Lung (tissue), 17 donors: ENCODE measurements at places on chromosomes 2 and 18. TPM values are rescaled to one million over a fixed set of nuclear protein-coding genes. Genes with fewer than 3 reads are reported as not detected.

- DNase-seq: no peak
Observed at GRCh38 chr18:78587096-78587495, 392.5 kb upstream of the SALL3 start.

GRCh38 chr2:134458473-134458853 is 204.6 kb downstream of the MGAT5 start:
- DNase-seq: no peak

GRCh38 chr2:218979846-218980734 is 4.9 kb downstream of the FEV start:
- DNase-seq: peak; percentile 74

GRCh38 chr2:207252979-207253645 is 87.4 kb upstream of the KLF7 start:
- no peak for DNase-seq

Gene ADD2
- 0.35 TPM for polyA plus RNA-seq

- no peak for DNase-seq
Observed at GRCh38 chr2:167860082-167860481, 387.3 kb downstream of the STK39 start.

Gene BOLL
- polyA plus RNA-seq: not detected

- DNase-seq: no peak
Observed at GRCh38 chr2:228017784-228018183, 146.4 kb downstream of the DAW1 start.

Gene ALS2
- polyA plus RNA-seq: 6.1 TPM

Gene IHH
- 0.55 TPM for polyA plus RNA-seq

DNA sequence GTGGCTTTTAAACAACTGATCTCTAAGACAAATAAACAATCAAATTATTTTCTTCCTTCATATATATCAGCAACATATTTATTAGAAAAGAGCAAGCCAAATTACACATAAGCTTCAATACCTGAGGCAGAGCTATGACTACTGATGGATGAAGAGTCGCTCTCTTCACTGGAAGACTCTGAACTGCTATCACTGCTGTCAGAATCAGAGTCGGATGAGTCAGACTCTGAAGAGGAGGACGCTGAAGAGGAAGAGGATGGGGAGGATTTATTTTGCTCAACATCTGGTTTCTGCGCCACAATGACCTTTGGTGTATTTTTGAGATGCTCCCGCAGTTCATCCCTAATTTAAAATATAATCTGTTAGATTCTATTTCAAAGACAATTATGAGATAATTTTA is 56.7 kb downstream of the CWC22 start:
- DNase-seq: no peak

- no peak for DNase-seq
Observed at GRCh38 chr2:100615886-100616285, 53.1 kb downstream of the PDCL3 start.

- DNase-seq: no peak
Observed at GRCh38 chr18:62464266-62464665, 58.6 kb upstream of the ZCCHC2 start.

DNA sequence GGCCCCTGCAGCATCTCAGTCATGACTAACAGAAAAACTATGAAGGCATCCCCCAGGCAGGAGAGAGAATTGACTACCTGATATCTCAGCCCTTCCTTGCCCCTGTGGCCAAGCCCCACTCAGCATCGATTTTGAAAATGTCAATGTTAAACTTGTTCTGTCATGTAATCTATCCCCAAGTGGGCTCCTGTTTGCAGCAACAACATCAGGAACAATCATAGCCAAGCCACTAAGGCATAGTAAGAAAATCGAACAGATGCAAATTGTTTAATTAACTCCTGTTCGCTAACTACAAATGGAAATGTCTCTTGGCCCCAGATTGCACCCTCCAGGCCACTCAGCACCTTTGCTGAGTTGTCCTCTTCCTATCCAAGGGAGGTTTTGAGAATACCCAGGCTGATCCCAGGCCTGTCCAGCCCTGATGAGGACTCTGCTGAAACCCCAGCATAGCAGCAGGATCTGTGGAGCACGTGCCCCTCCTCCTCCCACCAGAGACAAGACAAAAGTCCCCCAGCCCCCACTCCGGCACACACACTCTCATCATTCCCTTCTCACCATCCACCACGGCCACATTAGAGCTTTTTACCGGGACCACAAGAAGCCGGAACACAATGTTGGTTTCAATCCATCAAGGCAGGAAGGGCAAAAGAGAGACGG is 150.1 kb downstream of the TNS1 start:
- DNase-seq: no peak

DNA sequence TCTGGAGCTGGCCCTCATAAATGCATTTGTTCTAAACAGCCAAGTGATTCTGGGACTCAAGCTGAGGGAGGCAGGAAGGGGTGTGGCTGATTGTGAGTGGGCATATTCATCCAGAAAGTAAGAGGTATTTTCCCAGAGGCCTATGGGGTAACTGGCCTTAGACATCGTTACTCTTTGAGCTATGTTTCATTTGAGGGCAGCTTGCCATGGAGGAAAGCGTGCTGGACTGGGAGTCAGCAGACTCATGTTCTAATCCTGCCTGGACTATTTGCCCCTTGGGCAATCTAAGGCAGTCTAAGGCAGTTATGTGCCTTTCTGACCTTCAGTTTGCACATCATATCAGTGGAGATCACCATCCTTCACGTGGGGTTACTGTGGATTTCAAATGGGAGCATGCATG is 93.5 kb upstream of the SLC14A2 start:
- DNase-seq: no peak

- peak; percentile 83 for DNase-seq
Observed at GRCh38 chr18:11947214-11948191, 33.8 kb upstream of the IMPA2 start.

Gene ZC3H15
- 39.8 TPM for polyA plus RNA-seq

GRCh38 chr2:159712143-159712928 is at the start of gene MARCHF7:
MARCHF7 (plus strand) TSS chr2:159712506; CDS start chr2:159729023, 16,517 bp downstream.
- peak; percentile 97 for DNase-seq

DNA sequence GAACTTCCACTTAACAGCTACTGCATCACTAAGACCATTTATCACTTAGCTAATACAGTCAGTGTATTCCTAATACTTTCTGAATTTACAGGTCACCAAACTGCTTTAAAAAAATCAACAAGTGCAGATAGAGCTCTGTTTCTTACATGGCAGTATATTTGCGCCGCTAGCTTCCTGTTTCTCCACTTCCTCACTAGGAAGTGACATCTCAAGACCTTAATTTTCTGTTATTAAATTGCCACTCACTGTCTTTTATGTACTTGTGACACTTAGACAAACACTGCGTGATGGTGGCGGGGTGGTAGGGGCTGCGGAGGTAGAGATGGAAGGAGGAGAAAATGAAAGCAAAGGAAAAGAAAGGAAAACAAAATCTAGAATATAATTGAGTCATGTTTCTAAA is 53.7 kb upstream of the CRIM1 start:
- no peak for DNase-seq

DNA sequence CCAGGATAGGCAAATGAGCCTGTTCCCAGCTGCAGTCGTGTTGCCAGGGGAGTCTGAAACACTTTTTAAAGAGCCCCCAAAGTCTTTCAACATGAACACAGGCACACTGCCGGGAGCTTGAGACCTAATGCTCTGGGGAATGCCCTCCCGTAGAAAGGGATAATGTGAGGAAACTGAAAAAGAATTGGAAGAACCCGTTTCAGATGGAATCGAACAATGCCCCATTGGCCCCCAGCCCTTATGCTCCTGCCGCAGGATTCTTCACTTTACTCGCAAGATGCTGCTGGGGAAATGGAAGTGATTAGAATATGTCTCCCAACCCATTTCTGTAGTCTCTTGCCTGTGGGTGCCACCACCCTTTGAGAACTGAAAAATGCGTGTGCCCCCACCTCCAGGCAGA is 136.3 kb upstream of the GATA6 start:
- no peak for DNase-seq

Gene PGAP1
- 2.6 TPM for polyA plus RNA-seq

DNA sequence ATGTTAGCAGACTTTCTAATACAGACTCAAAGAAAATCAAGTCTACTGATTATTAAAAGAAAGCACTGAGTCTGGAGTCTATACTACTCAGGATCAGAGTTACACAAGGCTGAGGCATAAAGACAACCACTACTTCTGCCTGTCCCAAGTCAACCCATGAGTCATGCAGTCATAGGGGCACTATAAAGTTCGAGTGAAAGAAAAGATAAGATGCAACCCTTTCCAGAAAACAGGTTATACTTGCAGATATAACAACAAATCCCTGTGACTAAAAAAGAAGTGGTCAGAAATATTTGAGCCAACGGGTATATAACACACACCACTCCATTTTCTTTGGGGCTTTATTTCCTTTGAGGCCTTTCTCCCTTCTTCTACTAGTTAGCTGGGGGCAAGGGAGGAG is 18.6 kb upstream of the SCRN3 start:
- no peak for DNase-seq

- DNase-seq: peak; percentile 13
Observed at GRCh38 chr2:61707984-61708852, 145.6 kb downstream of the FAM161A start.

DNA sequence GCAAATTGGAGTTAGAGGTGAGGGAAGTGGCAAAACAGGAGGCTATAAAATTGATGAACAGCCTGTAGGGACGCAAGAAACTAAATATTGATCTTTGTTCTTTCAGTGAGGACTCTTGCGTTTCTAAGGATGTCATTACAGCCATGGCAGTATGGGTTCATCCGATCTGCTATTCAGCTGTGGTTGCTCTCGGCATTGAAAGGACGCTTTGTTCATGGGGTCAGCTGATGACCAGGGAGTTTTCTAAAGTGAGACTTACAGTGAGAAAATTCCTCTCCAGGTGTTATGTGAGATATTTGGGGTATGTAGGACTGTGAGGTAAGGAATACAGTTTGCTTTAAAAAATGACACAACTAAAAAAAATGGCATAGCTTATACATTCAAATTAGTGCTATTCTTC is 52.7 kb upstream of the PELI1 start:
- DNase-seq: no peak

Gene OTX1
- 0.39 TPM for polyA plus RNA-seq

Gene RAD51AP2
- polyA plus RNA-seq: not detected

DNA sequence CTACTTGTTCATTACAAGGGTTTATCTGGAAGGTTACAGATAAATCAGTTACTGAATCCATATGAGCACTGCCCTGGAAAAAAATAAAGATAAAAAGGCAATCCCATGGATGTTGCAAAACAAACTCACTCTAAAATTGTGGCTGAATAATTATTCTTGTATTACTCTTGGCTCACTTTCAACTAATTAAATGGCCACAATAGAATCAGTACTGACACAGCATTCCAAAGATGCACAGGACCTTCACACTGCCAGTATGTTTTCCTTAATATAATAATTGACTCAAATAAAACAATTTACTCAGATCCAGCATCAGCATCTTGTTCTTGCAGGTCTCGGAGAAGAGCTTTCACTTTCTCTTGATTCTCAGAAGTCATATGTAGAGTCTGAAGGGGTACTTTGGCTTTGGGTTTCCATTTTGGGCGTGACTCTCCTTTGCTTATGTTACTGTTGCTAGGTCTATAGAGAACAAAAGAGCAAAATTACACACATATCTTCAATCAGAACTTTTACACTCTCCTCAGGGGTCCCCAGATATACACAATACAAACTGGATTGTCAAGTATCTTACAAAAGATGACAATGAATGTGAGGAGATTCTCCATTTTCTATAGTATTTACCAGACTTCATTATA is 12.6 kb downstream of the DHX57 start:
- no peak for DNase-seq

Gene LRATD1
- 7.1 TPM for polyA plus RNA-seq

Gene LYG1
- 1.2 TPM for polyA plus RNA-seq

DNA sequence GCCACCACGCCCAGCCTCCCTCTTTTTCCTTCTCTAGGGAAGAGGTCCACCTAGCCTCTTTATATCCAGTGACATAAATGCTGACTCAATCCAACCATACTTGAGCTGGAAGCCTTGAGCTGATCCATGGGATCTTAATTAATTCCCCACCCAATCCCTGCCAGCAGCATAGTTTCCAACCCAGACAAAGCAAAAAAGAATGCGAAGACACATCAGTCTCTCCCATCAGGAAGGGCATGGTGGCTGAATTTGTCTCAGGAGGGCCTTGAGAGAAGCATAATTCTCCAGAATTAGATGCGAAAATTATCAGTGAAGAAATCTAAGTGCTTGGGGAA is 22.5 kb downstream of the CASP10 start:
- DNase-seq: no peak

Gene LIPT1
- 10.5 TPM for polyA plus RNA-seq

Gene GCG
- not detected for polyA plus RNA-seq

DNA sequence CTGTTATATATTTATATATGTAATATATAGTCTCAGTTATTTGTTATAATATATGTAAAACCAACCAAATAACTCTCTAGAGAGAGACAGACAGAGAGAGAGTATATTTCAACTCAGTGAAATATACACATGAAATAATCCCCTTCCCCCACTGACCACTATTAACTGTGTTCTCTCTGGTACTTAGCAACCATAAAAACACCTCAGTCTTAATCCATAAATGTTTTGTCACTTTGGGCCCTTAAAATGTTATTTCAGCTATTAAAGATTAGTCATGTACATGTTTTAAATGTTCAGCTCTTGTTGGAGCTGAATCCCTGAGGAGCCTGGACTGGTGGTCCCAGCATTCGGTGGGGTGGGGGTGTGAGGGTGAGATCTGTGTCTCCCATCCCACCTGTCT is 122.2 kb upstream of the MAP3K20 start:
- no peak for DNase-seq

GRCh38 chr18:58806826-58807714 is 57.6 kb upstream of the ZNF532 start:
- DNase-seq: no peak

GRCh38 chr2:151691631-151692030 is 42.6 kb downstream of the NEB start:
- DNase-seq: peak; percentile 55

Gene EEF1B2
- polyA plus RNA-seq: 638 TPM

Gene TRIM54
- 0.10 TPM for polyA plus RNA-seq

- DNase-seq: peak; percentile 15
Observed at GRCh38 chr2:33477473-33478468, 1.3 kb downstream of the RASGRP3 start.

DNA sequence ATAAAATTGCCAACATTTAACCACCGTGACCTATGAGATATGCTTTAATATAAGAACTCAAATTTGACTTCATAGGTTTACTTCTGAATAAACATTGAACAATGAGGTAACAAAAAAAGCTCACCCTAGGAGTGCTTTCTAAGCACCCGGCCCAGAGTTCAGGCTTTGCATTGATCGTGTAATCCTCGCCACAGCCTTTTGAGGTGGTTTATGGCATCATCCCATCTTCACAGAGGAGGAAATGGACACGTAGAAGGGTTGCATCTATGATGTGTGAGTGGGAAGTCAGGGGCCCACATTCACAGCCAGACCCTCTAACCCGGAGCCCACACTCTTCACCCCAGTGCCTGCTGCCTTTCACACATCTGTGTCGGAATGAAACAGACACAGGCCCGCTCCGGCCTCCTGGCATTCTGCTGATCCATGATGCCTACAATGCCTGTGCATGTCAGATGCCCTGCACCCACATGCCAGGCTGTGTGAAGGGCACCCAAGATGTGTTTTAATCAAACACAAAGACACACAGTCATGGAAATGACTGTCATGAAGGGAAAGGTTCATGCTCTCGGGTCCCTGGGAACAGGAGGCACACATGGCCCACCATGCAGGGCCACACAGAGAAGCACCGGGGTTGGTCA is 48.6 kb upstream of the RPL31 start:
- no peak for DNase-seq
